ENCODE measurements at places on chromosomes 11 and 22.

GRCh38 chr11:94107363-94107762, 21.3 kb upstream of the PANX1 start:
- DNase-seq = no peak

DNA sequence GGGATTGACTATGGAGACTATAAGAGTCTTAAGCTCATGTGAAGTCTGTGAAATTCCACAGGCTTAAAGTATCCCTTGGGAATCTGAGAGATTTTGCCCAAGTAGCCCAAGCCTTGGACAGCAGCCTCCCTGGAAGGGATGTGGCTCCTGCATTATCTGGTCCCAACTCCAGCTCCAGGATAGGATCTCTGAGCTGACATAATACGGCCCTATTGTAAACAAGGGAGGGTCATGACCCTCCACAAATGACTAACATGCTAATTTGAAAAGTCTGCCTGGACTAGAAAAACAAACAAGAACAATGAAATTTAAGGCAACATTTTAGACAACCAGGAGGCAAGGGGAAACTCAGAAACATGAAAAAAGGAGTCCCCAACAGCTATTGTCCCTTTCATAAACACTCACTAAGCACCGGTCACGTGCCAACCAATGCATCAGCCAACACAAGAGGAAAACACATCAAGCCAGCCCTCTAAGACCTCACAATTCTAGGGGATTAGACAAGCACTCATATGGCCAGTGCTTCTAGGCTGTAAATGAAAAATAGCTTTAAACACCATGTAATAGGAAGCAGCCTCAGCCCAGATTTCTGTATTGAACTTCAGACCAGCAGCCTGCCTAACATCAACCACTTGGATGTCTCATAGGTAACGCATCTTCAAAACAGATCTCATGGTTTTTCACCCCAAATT, 101.2 kb upstream of the TIMP3 start:
- no peak for DNase-seq

DNA sequence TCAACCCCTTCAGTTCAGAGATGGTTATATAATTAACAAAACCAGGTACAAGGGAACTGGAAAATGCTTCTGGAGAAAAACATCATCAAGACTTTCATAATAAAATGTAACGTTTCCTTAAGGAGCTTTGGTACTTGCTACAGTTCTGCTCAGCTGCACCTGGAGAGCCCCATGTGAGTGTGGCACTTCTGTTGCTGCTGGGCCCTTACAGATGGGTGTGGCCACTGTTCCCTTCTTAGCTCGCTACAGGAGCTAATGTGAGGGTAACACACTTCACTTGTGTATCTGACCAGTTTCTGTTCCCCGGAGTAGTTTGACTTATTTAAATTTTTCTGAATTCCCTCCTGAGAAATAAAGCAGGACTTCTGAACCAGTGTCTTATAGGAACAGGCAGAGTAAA, 4.0 kb downstream of the POU2AF3 start:
- no peak for DNase-seq

DNA sequence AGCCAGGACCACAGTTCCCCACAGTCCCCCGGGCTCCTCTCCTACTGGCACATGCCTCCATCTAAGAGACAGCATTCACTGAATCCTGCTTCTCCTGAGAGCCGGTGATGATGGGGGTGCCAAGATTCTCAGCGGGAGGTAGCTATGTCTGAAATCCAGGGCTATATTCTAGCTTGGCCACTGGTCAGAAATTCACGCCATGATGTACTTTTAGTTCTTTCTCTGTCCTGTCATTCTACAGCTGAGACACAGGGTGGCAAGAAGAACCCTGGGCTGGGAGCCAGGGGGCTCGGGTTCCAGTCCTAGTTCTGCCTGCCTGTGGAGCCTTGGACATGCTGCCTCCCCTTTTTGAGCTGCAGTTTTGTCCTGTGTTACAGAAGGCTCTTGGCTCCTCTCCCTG, 59.2 kb upstream of the PHOX2A start:
- no peak for DNase-seq

DNA sequence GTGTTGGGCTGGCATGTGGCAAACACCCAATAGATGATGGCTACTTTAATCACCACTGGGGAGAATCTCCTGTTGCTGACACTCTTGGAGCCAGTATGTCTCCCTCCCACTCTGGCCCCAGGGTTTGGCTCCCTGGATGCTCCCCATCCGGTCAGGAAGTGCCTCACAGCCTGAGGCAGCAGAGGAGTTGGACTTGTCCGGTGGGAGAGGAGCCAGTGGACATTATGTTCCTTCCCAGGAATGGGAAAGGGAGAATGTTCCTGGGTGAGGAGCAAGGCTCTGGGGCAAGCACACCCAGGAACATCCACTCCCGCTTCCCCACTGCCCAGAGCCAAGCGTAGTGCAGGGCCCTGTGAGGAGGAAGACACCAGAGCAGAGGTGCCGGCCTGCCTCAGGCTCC, 84.6 kb upstream of the NAV2 start:
- DNase-seq = peak; percentile 70

Data from left ventricle myocardium inferior (tissue), 1 donor.